Kidney (tissue), 22 donors: ENCODE measurements at places on chromosomes 2 and 18. TPM values are rescaled to one million over a fixed set of nuclear protein-coding genes. Genes with fewer than 3 reads are reported as not detected.

Gene ASIC4
- polyA plus RNA-seq = not detected

Gene SLC66A2
- 41.9 TPM for polyA plus RNA-seq

Gene UGT1A10
- 6.6 TPM for polyA plus RNA-seq

GRCh38 chr2:160494201-160494644 lies 616 bp upstream of the RBMS1 start:
- peak; percentile 59 for DNase-seq

Gene NCKAP5
- 1.8 TPM for polyA plus RNA-seq

GRCh38 chr2:220533485-220533884 lies 906.1 kb downstream of the SLC4A3 start:
- no peak for DNase-seq

DNA sequence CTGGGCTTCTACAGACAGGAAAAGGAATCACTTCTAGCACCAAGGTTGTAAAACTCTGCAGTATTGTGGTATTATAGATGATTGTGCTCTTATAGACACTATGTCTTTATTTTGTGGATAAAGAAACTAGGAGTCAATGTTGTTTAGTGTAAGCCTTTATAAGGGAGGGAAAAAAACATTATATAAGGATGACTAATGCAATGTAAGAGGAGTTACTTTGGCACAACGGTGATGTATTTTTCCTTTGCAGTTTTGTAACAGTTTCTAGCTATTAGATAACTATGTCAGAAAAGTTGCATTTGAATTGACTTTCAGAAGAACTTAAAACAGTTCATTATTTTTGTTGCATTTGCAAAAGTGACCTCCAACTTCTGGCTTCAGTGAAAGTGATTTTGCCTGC lies 545.4 kb downstream of the CCDC85A start:
- no peak for DNase-seq

GRCh38 chr2:46471697-46472096 lies 7.7 kb upstream of the TMEM247 start:
- DNase-seq = no peak

GRCh38 chr18:79771446-79772107 lies 26.2 kb upstream of the KCNG2 start:
- DNase-seq = no peak

Gene GAREM1
- 7.0 TPM for polyA plus RNA-seq

DNA sequence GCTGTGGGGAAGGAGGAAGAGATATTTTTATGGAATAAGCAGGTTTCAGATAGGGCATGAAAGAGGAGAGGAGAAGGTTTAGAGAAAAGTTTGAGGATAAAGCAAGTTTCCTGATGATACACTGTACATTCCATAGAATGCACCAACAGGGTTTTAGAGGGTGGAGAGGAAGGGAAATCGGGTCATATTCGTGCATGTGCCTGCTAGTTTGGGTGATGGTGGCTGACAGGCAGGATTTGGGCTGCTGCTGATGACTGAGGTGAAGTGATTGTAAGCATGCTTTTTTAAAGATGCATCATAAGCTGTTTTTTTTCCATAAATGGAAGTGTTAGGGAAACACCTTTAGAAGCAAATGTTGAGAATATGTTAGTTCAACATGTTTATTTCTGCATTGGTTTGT lies 68.8 kb downstream of the PMAIP1 start:
- no peak for DNase-seq

Gene CHRND
- not detected for polyA plus RNA-seq

- peak; percentile 54 for DNase-seq
Measured at GRCh38 chr18:32552421-32553030, 81.8 kb upstream of the GAREM1 start.

DNA sequence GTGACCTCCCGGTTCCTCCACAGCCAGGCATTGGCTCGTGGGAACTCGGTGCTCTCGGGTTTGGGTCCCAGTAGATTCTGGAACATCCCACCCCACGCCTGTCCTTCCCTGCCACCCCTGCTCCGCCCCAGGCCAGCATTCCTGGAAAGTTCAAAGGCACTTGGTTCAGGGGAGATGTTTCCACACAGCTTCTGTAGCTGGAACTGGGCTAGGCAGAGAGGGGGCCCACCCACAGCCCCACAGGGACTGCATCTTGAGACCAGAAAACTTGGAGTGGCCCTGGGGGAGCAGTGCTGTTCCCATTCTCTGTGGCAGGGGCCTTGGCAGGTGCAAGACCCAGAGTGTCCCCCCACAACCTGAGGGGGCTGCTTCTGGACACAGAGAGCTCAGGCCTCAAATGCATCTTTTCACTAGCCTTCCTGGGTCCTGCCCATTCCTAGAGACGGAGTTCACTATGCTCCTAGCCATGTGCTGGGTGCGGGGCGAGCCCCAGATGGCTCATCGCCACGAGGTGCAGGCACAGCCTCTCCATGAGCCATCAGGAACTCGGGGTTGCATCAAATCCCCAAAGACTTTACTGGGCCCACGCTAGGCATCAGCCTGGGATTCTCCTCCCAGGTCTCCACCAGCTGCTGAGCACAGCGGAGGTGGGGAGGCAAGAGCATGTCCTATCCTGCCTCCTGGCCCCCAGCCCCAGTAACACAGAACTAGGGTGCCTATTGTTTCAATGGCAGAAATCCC lies 68.7 kb downstream of the ZFP36L2 start:
- no peak for DNase-seq

GRCh38 chr2:203562268-203562667 lies 27.2 kb upstream of the RAPH1 start:
- DNase-seq = no peak

Gene SALL3
- 5.5 TPM for polyA plus RNA-seq

GRCh38 chr18:39795350-39795749 lies 2159.7 kb upstream of the PIK3C3 start:
- no peak for DNase-seq

GRCh38 chr18:80154293-80154692 lies 45.2 kb downstream of the ADNP2 start:
- no peak for DNase-seq

Gene ERFE
- polyA plus RNA-seq = 1.6 TPM

DNA sequence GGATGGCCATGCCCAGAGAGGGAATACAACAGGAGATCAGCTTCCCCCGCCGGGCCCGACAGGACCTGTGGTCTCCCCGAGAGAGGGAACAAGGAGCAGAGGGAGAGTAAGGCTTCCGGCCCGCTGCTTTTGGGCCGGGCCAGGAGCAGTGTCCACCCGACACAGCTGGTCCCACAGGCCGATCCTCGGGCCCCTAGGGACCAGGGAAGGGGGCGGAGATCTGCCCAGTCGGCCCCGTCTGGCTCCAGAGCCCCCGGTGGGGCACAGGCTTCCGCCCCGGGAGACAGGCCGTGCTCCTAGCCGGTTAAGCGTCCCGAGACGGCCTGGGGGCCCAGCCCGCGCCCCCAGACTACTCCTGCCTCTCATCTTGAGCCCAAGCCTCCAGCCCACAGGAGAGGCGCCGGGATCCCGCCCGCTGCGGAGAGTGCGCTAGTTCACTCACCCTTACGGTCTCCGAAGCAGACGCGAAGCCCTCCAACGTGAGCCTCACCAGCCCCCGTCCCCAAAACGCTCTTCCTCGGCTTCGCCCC lies at the start of gene MCFD2:
TSS of gene MCFD2 (minus strand) at position 526 of the 530 bp plus-strand sequence. CDS start 6,635 bp downstream, outside the sequence.
- DNase-seq = peak; percentile 89

DNA sequence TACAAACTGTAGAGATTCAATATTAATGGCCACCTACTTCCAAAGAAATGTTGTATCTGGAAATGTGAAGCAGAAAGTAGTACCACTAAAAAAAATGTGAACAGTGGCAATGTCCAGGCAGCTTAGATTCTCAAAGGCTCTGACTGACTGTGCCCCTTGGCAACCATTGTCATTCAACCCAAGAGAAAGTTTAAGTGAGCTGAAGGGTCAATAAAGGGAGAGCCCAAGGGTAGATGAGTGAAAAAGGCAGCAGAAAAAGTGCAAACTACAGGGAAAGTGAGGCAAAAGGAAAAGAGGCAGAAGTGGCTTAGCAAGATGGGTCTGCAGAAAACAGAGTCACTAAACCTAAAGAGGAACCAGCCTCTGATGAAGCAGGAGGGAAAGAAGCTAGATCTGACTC lies 802.9 kb downstream of the CPS1 start:
- no peak for DNase-seq

Gene ZSWIM2
- polyA plus RNA-seq = not detected

Gene IL37
- not detected for polyA plus RNA-seq

DNA sequence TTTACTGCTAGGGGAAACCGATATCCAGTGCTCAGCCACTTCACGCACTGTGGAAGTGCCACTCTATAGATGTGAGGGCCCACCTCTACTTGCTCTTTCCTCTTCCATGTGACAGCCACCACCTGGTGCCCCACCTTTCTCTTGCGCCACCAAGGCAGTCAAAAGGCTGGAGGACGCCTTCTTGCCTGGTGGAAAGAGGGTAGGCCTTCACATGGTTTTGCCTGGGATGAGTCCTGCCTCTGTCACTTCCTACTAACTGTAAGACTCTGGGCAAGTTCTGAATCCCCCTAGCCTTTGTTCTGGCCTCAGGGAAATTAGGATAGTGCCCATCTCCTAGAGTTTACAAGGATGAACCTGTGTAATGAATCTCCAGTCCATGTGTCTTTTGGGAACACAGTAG lies 66.1 kb upstream of the ODC1 start:
- DNase-seq = peak; percentile 37

DNA sequence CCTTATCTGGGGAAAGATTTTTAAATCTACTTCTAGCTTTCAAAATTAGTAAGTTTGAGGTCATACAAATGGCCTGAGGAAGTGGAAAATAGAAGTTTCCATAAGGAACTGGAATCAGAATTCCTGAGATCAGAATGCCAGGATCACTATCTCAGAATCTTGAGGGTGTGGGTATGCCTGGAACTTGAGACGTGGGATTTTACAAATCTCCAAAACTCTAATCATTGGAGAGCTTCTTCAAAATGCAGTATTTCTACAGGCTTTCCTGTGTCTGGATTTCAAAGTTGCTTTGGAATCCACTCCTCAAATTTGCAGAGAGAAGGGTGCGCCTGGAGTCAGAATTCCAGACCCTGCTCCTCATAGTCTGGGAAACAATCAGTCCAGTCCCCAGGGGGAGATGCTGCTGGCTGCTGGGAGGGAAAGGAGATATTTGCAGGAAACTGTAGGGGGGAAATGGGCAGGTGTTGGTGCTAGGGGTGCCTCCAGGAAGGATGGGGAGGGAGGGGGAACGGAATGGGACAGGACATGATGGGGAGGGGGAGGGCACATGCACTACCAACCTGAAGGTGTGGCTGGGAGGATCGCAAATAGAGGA lies 31.0 kb upstream of the CATIP start:
- DNase-seq = no peak

- no peak for DNase-seq
Measured at GRCh38 chr2:15363142-15363541, 198.0 kb downstream of the NBAS start.

GRCh38 chr2:232540441-232541041 lies 1.0 kb downstream of the CHRNG start:
- DNase-seq = no peak
